ENCODE measurements at places on chromosomes 7 and 10.
A peak's percentile ranks its signal among the peaks of the same experiment; 100 is the strongest.

DNA sequence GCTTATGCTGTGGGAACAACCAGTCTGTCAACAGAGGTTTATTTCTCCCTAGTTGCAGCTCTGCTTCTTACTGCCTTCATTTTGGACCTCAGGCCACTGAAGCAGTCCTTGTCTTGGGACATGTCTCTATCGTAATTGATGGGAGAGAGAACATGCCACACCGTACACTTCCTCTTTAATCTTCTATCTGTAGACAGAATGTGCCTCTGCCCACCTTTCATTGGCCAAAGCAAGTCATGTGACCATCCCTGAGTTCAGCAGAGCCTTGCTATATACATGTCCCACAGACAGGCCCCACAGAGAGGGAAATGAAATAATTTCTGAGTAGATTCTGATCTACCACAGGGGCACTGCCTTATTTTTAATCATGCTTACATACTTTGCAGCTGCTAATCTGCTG, 98.0 kb downstream of the KCND2 start:
- no peaks in the 10 kb centered on the region for H3K27me3 ChIP-seq
- no peak overlapping the region for H3K27ac ChIP-seq
- DNase-seq = no peak
- no peaks in the 10 kb centered on the region for H3K36me3 ChIP-seq
- no peaks in the 10 kb centered on the region for H3K4me1 ChIP-seq
- H3K4me3 ChIP-seq = no peak overlapping the region

DNA sequence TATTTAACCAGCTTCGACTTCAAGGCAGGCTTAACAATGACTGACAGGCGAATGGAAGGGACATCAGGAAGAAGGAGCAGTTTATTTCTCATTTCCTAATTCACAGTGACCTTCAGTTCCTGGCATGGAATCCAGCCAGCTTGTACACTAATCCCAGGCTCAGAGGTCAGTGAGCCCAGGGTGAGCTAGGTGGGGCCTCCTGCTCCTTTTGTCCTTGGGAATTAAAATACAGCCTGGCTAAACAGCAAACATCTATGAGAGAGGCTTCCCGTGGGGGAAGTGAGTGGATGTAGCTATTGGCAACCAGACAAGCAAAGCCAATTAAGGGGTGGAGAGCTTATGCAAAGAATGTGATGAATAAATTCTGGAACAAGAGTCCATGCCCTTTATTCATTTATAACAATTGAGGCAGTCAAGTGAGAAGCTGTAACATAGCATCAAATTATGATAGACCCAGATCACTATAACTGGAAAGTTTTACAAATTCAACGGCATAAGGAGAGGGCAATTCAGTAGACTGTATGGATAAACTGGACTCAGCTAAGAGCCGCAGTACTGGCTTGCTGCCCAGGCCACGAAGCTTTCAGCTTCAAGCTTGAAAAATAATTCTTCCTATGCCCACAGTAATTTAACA, 57.1 kb downstream of the STK17A start:
- H3K27ac ChIP-seq = no peak overlapping the region
- DNase-seq = no peak
- H3K36me3 ChIP-seq = peaks cover 42% of the 10 kb centered on the region
- peak overlapping the region; percentile 22 for H3K4me3 ChIP-seq

DNA sequence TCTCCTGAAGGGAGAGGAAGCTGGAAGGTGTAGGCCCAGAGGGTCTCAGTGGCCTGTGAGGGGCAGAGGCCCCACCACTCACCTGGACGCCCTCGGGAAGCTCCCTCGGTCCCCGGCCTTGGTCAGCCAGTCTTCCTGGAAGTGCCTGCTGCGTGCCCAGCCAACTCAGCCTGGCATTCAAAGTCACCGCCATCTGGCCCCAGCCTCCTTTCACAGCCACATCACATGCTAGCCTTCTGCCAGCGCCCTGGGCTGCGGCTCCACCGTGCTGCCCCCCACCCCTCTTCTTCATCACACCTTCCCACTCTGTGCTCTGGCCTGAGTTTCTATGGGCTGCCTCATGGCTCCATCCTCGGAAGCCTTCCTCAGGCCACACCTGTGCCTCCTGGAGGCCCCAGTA, 98.0 kb downstream of the ZMIZ1 start:
- no peak for DNase-seq
- no peak overlapping the region for H3K4me3 ChIP-seq
- peaks cover 31% of the 10 kb centered on the region for H3K4me1 ChIP-seq

GRCh38 chr10:23284155-23284554, 60.4 kb downstream of the C10orf67 start:
- peaks cover 28% of the 10 kb centered on the region for H3K27me3 ChIP-seq
- DNase-seq = no peak
- H3K4me1 ChIP-seq = peaks cover 4% of the 10 kb centered on the region
- no peak overlapping the region for H3K27ac ChIP-seq

GRCh38 chr7:116167177-116167576, 43.2 kb upstream of the TES start:
- H3K27ac ChIP-seq = no peak overlapping the region
- H3K4me3 ChIP-seq = no peak overlapping the region
- peaks cover 30% of the 10 kb centered on the region for H3K27me3 ChIP-seq
- no peak for DNase-seq
- no peaks in the 10 kb centered on the region for H3K36me3 ChIP-seq

- peak; percentile 87 for DNase-seq
- H3K27me3 ChIP-seq = peaks cover 6% of the 10 kb centered on the region
- H3K4me3 ChIP-seq = no peak overlapping the region
Measured at GRCh38 chr7:98021588-98022351, 31.8 kb upstream of the OCM2 start.
